MG63 (cell line): ENCODE measurements at places on chromosomes 7 and 10. TPM values are rescaled to one million over a fixed set of nuclear protein-coding genes. Genes with fewer than 3 reads are reported as not detected.
A peak's percentile ranks its signal among the peaks of the same experiment; 100 is the strongest.

DNA sequence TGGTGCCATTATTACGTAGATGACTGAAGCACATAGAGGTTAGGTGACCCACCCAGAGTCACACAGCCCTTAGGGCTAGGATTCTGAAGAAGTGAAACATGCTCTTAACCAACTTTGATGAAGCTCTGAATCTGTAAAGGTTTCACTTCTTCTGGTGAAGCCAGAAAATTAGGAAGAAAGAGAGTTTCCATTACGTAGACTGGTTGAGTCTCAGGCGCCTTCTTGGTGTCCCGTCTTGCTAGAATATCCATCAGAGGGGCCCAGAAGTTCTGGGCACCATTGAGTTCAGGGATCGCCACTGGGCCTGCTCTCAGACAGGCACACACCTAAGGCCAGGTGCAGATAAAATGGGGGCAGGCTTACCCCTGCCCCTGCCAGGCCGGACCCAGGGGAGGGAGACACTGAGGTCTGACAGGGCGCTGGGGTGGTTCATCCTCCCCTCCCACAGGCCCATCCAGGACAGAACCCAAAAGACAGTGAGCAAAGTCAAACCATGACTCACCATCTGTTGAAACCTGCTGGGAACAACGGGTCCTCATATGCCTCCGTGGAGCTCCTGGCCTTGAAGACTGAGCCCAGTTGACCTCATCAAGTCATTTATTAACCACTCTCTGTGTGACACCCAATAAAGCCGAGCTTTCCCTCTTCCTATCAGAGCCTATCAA lies 33.2 kb downstream of the DRGX start:
- no peak for DNase-seq

DNA sequence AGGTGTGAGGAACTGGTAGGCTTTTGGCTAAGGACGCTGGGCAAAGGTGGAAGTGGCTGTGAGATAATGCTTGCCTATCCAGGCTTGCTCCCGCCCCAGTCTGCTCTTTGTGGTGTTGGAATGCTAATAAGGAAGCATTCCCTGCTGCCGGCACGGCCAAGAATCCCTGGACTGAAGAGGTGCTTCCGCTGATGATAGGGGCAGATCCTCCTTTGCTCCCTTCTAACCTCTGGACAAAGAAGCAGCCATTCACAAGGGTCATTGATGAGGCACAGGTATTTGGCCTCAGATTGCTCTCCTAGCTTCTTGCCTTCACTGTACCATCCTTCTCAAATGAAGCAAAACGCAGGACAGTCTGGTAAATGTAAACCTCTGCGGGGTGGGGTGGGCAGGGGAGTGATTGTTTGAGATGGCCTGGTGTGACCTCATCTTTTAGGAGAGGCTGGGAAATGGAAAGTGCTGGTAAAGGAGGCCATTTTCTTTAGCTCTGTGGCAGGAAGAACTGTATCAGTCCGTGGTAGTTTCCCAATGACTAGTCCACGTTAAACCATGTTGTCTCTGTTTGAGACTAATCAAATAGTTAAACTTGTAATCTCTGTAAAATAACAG lies 1.7 kb downstream of the PGAM1 start:
- DNase-seq: peak; percentile 58

- no peak for DNase-seq
Observed at GRCh38 chr7:91880016-91880412, 488 bp downstream of the MTERF1 start.

GRCh38 chr7:66464059-66464458 lies 164.6 kb upstream of the KCTD7 start:
- no peak for DNase-seq

DNA sequence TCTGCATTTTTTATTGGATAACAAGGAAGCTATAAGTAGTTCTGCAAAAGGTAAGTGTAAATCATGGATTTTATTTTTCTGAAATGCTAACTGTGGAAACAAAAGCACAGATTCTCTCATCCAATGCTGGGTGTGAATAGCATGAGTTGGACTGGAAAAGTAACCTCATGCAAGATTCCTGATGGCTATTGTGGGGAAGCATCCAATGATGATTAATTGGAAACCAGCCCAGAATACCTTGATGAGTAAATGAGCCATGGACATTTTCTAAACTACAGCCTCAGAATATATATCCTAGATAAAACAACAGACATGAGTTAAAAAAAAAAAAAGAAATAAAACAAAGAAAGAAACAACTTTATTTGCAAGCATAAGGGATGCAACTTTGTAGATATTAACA lies 934.6 kb downstream of the CCSER2 start:
- no peak for DNase-seq

GRCh38 chr7:133023370-133024071 lies 58.4 kb downstream of the CHCHD3 start:
- DNase-seq: no peak

DNA sequence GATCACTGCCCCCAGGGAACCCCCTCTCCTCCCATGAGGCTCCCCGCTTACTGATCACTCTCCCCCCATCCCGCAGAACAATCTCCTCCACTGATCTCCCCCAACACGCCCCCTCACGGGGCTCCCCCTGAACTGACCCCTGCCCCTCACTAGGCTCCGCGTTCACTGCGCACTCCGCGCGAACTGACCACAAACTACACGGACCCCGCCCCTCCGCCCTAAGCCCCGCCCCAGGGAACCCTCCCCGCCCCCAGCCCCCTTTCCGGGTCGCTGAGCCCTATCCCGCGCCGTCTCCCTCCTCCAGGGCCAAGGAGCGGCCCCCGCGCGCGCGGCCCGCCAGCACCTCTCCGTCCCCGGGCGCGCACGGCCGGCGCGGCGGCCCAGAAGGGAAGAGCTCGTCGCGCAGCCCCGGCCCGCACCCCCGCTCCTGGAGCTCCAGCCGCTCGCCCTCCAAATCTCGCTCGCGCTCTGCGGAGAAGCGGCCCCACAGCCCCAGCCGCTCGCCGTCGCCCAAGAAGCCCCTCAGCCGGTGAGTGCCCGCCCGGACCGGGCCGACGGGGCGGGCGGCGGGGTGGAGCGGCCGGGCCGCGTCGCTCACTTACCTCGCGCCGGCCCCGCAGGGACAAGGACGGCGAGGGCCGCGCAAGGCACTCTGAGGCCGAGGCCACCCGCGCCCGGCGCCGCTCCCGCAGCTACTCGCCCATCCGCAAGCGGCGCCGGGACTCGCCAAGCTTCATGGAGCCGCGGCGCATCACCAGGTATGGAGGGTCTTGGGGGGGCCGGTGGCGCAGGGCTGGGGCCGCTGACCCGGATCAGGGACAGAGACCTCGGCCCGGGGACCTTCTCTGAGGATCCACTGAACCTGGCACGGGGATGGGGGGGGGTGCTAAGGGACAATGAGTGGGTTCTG lies 19.9 kb upstream of the HSPB1 start:
- DNase-seq: no peak

GRCh38 chr10:12367272-12367671 lies 17.9 kb downstream of the CAMK1D start:
- DNase-seq: no peak

GRCh38 chr10:15660990-15661389 lies 58.7 kb downstream of the ITGA8 start:
- no peak for DNase-seq

- DNase-seq: no peak
Observed at GRCh38 chr10:79203014-79203644, 134.4 kb downstream of the ZMIZ1 start.

GRCh38 chr7:120920591-120921274 lies 29.8 kb upstream of the ING3 start:
- no peak for DNase-seq

DNA sequence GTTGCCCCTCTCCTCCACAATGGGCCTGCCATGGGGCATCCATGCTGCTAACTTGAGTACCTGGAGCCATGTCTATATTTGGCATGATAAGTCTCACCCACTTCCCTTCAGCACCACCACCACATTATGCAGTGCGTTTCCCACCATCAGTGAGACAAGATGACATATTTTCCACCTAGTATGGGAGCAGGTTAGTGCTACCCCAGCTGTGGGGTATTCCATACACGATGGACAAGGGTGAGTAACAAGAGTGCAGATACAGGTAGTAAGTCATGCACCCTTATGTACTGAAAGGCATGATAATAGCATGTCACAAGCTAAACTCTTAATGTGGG lies 21.2 kb upstream of the OR2AE1 start:
- DNase-seq: no peak

DNA sequence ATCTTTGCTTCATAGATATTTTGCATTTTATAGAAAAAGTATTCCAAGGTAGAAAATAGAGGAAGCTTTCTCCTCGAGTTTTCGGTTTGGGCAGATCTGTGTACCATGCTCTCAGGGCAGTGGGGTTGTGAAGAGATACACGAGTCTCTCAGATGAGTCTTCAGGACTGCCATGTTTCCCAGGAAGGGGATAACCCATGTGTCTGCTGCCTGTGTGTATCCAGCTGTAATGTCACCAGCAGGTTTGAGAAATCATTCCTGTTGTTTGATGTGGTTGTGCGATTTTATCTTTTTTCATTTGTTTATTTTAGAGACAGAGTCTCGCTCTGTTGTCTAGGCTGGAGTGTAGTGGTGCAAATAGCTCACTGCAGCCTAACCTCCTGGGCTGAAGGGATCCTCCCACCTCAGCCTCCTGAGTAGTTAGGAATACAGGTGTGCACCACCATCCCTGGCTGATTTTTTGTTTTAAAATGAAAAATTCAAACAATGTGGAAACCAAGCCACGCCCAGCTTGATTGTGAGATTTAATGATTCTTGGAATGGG lies 48.9 kb downstream of the SNX10 start:
- DNase-seq: no peak

DNA sequence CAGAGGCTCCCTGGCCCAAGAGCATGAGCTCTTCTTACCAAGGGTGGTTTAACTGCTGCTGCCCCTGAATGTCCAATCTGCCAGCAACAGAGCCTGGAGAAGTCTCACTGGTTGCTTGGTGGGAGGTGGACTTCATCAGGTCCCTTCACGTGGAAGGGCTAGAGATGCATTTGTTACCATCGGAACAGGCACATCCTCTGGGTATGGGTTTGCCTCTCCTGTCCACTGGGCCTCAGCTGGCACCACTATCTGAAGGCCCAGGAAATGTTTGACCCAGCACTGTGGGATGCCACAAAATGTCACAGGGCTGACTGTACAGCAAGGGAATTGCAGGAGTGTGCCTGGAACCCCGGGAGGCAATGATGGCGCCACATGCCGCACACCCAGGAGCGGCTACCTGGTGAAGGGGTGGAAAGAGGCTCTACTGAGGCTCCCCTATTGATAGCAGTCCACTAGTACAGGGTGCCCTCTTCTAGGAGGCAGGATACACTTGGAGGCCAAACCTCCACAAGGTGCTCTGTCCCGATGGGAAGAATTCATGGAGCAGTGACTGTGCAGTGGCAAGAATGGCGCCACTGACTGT lies 603.1 kb upstream of the MGMT start:
- DNase-seq: no peak

DNA sequence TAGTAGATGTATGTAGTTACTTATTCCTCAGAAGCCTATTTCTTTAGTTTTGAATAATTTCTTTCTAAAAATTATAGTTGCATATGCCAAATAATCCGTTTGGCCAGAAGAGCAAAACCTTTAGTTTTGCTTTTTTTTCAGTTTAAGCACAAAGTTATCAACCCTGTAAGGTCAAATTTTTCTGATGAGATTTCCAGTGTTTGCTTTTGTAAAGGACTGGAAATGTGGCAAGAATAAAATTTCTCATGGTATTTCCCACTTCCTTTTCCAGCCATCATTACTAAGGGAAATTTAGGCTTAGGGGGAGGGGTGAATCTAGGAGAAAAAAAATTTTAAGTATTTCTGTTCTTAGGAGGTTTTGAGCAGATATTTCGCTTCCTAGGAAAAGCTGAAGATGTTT lies 7.6 kb downstream of the CALD1 start:
- DNase-seq: no peak

- DNase-seq: no peak
Observed at GRCh38 chr7:153628825-153629224, 423.4 kb upstream of the DPP6 start.

GRCh38 chr10:122331615-122332446 lies 42.7 kb upstream of the PLEKHA1 start:
- DNase-seq: no peak

DNA sequence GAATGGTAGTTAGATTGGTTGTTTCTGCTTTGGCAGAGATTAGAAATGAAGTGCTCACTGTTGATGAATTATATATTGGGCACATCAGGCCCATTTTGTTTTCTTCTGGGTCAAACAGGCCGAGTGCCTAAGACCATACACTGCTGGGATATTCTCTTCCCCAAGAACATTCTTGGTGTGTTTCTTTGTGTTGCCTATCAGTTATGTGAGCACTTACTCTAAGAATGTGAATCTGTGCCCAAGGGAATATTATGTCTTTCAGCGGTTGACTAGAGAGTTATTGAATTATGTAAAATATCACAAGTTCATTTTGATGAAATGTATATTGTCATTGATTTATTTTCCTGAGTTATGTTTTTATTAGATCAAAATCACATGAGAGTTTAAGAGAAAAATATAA lies 255.5 kb upstream of the SMIM30 start:
- no peak for DNase-seq

DNA sequence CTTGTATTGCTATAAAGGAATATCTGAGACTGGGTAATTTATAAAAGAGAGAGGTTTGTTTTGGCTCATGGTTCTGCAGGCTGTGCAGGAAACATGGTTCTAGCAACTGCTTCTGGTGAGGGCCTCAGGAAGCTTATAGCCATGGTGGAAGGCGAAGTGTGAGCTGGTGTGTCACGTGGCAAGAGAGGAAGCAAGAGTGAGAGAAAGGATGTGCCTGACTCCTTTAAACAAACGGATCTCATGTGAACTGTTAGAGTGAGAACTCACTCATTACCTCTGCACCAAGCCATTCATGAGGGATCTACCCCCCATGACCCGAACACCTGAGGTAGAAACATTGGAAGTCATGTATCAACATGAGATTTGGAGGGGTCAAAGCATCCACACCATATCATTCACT lies 7.7 kb upstream of the ITPRIP start:
- no peak for DNase-seq

GRCh38 chr7:78296644-78297371 lies 498.2 kb downstream of the PHTF2 start:
- no peak for DNase-seq

- DNase-seq: no peak
Observed at GRCh38 chr7:92295391-92295790, 49.6 kb downstream of the ANKIB1 start.

GRCh38 chr7:40833191-40833887 lies 698.5 kb downstream of the SUGCT start:
- DNase-seq: no peak

The PNLIPRP1 gene
- not detected in 2 replicates for total RNA-seq

The GOLGA7B gene
- total RNA-seq: 0.20 TPM in 1 of 2 replicates, not detected in the other

The MALRD1 gene
- 0.26 TPM in 1 of 2 replicates, not detected in the other for total RNA-seq

The NRG3 gene
- not detected in 2 replicates for total RNA-seq

The SVOPL gene
- total RNA-seq: not detected in 2 replicates

The ZNF467 gene
- total RNA-seq: not detected in 2 replicates

The EDRF1 gene
- 13.6 and 16.7 TPM in 2 replicates for total RNA-seq

The H2AZ2 gene
- 352 and 425 TPM in 2 replicates for total RNA-seq

The GPRIN2 gene
- total RNA-seq: not detected in 2 replicates

The ANKRD61 gene
- not detected in 2 replicates for total RNA-seq

The TUBAL3 gene
- not detected in 2 replicates for total RNA-seq

The CLRN3 gene
- not detected in 2 replicates for total RNA-seq

The TFEC gene
- not detected in 2 replicates for total RNA-seq

The CALCR gene
- total RNA-seq: not detected in 2 replicates

The MEOX2 gene
- not detected in 2 replicates for total RNA-seq
